ENCODE measurements at places on chromosomes 1 and 21.

- no peak for DNase-seq
Observed at GRCh38 chr1:10103193-10103592, 70.4 kb downstream of the UBE4B start.

DNA sequence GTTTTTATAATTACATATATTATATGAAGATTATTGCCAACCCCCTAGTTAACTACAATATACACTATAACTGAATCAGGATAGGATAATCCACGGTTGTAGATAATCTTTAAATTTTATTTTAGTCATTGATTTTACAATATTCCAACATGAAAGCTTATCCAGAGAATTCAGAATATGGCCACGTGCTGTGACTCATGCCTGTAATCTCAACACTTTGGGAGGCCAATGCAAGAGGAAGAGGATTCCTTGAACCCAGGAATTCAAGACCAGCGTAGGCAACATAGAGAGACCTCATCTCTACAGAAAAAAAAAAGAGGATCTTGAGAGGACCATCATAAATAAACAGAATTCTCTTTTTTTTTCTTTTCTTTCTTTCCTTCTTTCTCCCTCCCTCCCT, 119.6 kb upstream of the CACYBP start:
- DNase-seq, result no peak

DNA sequence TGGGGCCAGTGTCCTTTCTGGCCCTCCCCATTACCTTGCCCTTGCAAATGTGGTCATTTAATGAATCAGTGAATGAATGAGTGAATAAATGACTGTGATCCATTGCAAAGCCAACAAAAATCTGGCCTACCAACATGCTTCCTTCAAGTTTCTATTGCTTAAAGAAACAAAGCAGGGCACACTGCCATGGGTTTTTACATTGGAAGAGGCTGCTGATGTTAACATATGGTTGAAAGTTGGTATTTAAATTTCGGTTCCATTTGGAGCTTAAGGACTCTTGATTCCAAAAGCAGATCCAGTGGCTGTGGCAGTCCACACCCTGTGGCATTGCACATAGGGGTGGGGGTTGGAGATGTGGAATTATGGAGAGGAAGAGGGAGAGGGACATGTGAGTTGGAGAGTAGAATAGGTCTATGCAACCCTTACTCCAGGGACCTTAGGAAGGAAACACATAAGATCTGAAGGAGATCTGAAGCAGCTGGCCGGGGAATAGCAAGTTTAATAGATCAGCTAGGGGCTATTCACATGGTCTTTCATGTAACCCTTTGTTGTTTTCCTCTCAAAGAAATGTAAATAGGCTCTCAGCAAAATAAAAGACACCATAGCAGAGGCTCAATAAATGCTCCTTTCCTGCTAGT, 7.2 kb downstream of the ABCA4 start:
- no peak for DNase-seq

DNA sequence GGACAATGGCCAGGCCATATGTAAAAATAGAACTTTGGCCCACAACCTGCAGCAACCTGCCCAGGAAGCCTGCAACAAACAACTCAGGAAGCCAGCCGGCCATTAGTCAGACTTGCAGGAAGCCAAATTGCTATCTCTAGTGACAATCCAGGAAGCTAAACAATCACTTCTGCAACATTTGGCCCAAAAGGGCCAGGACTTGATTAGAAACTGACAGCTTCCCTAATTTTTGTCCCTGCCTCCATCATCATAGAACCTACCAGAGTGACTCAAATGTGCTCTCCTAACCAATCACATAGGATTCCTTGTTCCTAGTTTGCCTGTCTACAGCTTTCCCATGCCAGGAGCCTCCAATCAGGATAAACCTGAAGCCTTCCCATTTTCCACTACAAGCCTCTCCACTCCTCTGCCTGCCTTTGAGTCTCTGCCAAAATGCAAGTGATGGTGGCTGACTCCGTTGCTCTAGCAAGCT, 639.3 kb downstream of the PTPRU start:
- DNase-seq, result no peak

GRCh38 chr1:90174246-90174645, 179.3 kb downstream of the ZNF326 start:
- DNase-seq, result no peak

DNA sequence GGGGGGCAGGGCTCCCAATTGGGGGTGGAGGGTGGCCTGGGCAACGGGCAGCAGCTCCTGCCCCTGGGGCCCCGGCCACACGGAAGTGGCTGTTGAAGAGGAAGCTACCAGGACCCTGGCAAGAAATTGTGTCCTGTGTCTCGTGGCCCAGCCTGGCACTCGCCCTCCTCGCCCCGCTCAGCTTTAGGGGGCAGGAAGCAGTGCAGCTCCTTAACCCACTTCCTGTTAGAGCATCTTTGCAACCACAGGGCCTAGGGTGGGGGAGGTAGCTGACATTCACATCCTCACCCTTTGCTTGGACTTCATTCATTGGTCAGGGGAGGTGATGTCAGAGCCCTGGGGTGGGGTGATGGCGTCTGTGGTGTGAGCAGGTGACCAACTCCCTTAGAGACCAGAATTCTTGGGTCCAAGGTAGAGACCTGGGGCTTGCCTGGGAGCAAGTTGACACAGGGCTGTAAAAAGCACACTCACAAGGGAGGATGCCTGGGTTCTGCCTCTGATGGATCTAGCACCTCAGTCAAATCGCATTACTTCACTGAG, at the start of gene ARHGAP30:
Gene ARHGAP30 (minus strand): TSS at position 161 of the 540 bp plus-strand sequence. CDS start 267 bp downstream, outside the sequence.
- DNase-seq, result peak; percentile 98

DNA sequence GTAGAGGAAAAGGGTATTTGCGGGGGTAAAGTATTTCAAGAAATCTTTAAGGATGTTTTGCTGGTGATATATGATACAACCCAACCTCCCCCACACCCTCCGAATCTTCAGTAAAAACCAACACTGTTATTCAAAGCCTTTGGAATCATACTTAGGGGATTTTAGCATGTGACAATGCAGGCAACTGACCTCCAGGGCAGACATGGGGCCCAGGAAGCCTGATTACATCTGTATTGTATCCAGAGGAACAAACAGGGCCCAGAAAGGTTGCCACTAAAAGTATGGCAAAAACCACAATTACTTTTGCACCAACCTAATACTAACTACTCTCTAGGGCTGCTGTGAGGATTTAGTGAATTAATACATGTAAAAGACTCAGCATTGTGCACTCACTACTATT, 43.9 kb upstream of the CNN3 start:
- DNase-seq, result no peak

GRCh38 chr1:57321776-57322175, 102.1 kb downstream of the DAB1 start:
- DNase-seq, result no peak

- DNase-seq, result peak; percentile 36
Observed at GRCh38 chr1:209513226-209513625, 70.3 kb upstream of the CAMK1G start.

- no peak for DNase-seq
Observed at GRCh38 chr1:16118706-16119105, 37.2 kb downstream of the EPHA2 start.

DNA sequence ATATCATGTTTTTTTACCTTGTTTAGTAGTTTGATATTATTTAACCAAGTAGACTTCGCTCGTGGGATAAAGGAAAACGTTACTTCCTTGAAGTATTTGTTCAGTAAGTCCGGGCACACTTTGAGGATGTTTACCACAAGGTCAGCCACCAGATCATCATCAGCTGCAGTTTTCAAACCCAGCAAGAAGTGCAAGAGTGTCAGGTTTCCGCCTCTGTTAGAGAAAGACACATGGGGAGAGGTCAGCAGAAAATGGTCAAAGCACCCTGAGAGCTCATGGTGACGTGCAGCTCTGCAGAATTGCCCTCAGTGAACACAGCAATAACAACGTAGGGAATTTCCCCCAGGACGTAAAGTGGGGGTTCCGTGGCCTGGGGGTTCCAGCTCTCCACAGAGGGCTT, 24.4 kb downstream of the URB1 start:
- DNase-seq, result no peak

DNA sequence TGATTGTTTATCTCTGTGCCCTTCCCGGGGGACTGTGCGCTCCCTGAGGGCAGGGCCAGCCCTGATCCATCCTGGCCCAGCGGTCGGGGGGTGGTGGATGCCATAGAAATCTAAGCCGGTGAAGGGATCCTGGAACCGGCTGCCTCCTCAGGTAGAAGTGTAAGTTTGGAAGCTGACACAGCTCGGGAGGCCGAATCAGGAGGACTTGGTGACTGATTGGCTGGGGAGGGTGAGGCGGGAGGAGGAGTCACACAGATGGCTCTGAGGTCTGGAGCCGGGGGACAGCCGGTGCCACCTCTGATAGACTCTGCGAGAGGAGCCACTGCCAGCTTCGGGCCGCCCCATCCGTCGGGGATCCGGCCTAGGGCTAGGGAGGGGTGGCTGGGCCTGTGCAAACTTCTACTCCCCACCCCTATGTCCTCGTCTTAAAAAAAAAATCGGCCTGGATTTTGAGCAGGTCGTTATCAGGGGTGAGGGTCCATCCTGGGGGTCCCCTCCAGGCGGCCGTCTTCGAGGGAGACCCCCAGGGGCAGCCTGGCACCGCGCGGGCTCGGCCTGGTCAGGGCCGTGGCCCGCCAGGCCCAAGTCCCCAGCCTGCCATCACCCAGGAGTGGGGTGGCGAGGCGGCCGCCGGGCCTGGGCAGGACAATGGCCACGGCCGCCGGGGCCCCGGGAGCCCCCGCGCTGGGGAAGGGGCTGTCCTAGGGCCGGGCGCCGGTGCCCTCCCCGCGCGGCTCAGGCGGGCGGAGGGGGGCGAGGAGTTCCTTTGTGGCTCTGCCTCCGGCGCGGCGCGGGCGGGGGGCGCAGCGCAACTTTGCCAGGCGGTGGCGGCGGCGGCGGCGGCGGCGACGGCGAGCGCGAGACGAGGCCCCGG, 708 bp upstream of the ZNF362 start:
- DNase-seq, result peak; percentile 67

DNA sequence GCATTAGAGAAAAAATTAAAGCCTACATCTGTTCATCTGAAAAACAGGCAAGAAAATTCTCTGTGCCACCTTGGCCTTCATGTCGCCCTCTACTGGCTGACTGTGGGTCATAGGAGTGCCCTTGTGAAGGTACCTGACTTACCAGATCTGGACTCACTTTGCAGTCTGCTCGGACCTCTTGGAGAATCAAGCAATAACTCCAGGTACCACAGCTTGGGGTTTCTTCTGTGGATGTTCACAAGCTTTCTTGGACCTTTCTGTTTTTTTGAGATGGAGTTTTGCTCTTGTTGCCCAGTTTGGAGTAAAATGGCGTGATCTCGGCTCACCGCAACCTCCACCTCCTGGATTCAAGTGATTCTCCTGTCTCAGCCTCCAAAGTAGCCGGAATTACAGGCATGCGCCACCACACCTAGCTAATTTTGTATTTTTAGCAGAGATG, 2.4 kb upstream of the PRAMEF18 start:
- DNase-seq, result peak; percentile 60

DNA sequence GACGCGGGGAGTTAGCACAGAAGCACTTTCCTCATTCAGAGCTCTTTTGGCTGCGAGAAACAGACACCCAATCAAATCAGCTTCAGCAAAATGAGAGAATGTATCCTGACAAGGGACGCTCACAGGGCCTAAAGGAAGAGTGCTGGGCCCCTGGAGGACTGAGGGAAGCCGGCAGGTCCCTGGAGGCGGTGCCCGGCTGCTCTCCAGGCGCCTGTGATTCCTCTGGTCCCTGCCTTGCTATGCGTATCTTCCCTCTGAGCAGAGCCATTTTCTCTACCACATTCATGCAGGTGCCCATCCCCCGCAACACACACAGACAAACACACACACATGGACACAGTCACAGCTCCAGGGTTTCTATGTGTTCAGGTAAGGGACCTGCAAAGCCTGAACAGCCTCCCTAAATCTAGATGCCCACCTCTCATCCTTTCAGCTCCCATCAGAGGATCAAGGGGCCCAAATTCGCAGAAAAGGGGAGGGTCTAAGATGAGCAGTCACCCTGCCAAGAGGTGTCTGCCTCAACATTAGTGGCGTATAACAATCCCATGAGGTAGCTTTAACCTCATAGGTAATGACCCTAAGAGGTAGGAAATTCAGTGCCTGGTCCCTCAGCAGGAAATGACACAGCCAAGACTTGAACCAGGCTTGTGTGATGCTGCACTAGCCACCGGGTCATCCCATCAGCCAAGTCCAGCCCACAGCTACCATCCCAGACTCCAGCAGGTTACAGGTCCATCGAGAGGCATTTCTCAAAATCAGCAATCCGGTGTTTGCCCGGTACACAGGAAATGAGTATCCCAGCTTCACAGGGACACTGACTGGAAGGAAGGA, 29.0 kb downstream of the PTAFR start:
- DNase-seq, result no peak

DNA sequence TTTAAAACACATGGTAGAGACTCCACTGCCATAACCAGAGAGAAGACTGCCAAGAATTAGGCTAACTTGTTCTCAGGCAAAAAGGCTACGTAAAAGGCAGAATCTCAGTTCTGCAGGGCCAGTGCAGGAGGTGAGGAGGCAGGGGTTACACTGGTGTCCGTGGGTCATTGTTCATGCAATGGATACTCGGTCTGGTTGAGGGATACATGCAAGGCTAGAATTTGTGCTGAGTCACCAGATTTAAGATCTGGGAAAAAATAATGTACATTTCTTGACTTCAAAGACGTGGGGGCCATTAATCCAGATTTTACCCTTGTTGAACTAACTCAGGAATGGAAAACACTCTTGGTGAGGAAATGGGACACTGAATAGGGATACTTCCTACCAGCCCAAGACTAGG, 52.3 kb upstream of the DPH5 start:
- DNase-seq, result no peak

GRCh38 chr1:203095061-203095690, 9.4 kb upstream of the MYOG start:
- DNase-seq, result no peak

- DNase-seq, result no peak
Observed at GRCh38 chr1:31399976-31400375, 13.0 kb upstream of the SERINC2 start.

- no peak for DNase-seq
Observed at GRCh38 chr1:238960071-238960470, 426.3 kb upstream of the CHRM3 start.

GRCh38 chr21:36630485-36631206, 68.3 kb upstream of the SIM2 start:
- DNase-seq, result peak; percentile 64

Data from activated CD4-positive, alpha-beta T cell treated with anti-CD3 and anti-CD28 coated beads, Interleukin-10, Interleukin-2, amounts not matched to agents 100 ng/mL and 50 ng/mL, durations not matched to agents 16 hours and 8 hours (primary cell).